Fibroblast of mammary gland (primary cell): ENCODE measurements at places on chromosomes 1 and 21.
A peak's percentile ranks its signal among the peaks of the same experiment; 100 is the strongest.

- no peak for DNase-seq
Observed at GRCh38 chr1:27513528-27513927, 23.6 kb upstream of the WASF2 start.

DNA sequence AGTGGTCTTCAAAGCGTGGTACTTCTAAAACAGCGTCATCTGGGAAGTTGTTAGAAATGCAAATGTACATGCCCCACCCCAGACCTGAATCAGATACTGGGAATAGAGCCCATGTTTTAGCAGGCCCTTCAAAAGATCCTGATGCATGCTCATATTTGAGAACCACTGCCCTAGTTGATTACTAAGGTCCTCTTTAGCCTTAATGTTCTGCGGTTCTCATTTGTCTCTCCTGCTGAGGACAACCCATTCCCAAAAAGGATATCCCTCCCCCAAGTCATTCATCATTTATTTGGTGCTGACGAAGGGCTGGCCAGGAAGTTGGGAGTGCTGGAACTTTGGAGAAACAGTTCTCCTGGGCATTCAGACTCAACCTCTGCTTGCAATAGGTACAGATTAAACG lies 92.4 kb upstream of the RALGPS2 start:
- peak; percentile 95 for DNase-seq

- no peak for DNase-seq
Observed at GRCh38 chr1:59101518-59101917, 195.4 kb upstream of the FGGY start.

DNA sequence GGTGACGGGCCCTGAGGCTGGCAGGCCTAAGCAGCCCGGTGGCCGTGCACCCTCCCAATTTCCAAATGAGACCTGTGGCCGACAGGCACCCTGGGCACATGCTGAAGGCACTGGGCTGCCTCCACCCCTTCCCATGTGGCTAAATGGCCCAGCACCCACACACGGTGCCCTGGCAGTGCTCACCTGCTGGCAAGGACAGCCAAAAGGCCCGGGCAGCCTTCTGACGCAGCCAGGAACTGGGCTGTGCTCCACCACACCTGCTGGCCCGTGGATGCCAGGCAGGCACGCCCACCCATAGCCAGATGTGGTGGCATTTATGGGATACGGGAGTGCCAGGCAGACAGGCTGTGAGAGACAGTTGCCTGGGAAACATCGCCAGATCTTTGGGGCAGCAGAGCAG lies 4.0 kb upstream of the FAAP20 start:
- no peak for DNase-seq

- DNase-seq, result peak; percentile 26
Observed at GRCh38 chr1:64861611-64862010, 104.7 kb downstream of the JAK1 start.
